NCI-H1092 treated with DMSO at 0.1 percent for 48 hours (cell line): ENCODE measurements at places on chromosomes 7 and 10.

GRCh38 chr7:69643265-69643664, 45.0 kb downstream of the AUTS2 start:
- DNase-seq = no peak

- DNase-seq = no peak
Measured at GRCh38 chr10:89869180-89869579, 167.8 kb downstream of the KIF20B start.

DNA sequence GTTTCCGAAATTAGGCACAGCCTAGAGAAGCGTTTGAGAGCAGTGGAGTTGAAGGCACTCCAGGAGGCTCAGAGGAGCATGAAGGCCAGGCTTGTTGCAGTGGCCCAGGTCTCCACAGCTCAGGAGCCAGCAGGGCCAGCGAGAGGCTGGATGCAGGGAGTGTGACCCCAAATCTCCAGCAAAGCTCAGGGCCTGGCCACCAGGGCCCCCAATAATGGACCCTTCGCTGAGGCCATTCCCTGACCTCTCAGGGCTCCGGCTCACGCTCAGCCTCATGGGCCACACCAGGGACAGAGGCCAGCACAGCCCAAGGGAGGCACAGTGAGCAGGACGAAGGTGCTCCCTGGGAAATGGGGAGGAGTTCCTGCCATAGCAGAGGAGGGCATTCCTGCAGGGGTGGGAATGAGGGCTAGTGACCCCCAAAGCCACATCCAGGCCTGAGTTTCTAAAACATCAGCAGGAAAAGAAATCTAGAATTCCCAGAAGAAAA, 47.5 kb downstream of the EBF3 start:
- no peak for DNase-seq

DNA sequence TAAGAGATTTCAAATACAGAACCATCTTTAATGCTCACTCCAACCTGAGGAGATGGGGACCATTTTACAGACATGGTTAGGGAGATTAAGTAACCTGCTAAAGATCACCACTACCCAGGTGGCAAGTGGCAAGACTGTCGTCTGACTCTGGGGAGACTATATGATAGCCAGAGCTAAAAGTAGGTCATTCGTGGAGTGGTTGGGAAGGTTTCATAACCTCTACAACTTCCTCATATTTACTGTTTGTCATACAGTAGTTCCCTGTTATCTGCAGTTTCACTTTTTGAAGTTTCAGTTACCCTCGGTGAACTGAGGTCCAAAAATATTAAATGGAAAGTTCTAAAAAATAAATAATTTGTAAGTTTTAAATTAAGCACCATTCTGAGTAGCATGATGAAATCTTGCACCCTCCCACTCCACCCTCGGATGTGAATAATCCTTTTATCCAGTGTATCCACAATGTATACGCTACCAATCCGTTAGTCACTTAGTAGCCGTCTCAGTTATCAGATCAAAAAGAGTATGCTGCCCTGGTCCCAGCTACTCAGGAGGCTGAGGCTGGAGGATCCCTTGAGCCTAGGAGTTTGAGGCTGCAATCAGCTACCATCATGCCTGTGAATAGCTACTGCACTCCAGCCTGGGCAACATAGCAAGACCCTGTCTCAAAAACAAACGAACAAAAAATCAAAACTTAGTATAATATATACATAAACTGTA, 14.9 kb upstream of the LGI1 start:
- DNase-seq = no peak

DNA sequence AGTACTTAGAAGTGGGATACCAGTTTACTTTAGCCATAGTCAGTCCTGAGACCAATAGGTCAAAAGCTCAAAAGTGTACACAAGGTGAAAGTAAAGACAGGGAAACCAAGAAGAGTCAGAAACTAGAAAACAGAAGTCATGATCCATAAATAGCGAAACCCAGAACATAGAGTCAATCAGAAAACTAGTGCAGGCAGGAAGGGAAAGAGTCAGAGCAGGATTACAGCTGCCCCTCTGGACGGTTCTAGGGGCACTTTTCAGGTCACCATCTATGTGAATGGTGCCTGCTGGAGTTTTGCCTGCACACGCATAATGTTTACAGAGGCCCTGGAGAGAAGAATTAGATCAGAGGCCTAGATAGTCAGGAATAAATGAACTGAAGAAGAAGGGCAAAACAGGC, 22.4 kb upstream of the DMTF1 start:
- DNase-seq = no peak

- no peak for DNase-seq
Measured at GRCh38 chr7:70322856-70323255, 724.6 kb downstream of the AUTS2 start.

GRCh38 chr7:90708841-90709317, 112.8 kb downstream of the CDK14 start:
- DNase-seq = peak; percentile 46

- no peak for DNase-seq
Measured at GRCh38 chr7:2781636-2782035, 62.5 kb downstream of the GNA12 start.
